NCI-H526 (cell line): ENCODE measurements at places on chromosomes 3 and 15.

DNA sequence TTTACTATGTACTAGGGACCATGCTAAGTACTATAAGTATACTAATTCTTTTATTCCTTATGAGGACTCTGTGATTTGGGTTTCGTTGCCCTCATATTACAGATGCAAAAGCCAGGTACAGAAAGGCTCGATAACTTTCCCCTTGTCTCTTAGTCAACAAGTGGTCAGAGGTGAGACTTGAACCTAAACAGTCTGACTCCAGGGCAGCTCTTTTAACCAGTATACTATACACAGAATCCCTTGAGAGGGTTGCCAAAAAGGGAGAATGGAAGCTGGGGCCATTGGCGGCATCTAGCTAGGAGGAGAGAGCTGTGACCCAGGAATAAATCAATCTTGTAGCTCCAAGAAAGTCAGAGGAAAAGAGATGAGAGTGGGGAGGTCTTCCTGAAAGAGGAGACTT is 92.4 kb downstream of the TOP2B start:
- no peak for DNase-seq

- no peak for DNase-seq
These were observed 68.2 kb upstream of the VGLL4 start for GRCh38 chr3:11711876-11712275.

DNA sequence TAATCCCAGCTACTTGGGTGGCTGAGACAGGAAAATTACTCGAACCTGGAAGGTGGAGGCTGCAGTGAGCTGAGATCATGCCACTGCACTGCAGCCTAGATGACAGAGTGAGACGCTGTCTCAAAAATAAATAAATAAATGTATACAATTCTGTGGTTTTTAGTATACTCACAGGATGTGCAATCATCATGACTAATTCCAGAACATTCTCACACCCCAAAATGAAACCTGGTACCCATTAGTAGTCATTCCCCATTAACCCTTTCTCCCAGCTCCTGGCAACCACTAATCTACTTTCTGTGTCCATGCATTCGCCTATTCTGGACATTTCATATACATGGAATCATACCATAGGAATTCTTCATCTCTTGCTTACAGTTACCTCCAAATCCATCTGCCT is 44.5 kb downstream of the LRRFIP2 start:
- DNase-seq, result no peak

- DNase-seq, result no peak
These were observed 152.0 kb downstream of the TJP1 start for GRCh38 chr15:29670266-29670665.

- no peak for DNase-seq
These were observed 465.1 kb downstream of the MAGI1 start for GRCh38 chr3:65573548-65574116.

GRCh38 chr15:35522061-35522460 is 23.9 kb downstream of the DPH6 start:
- peak; percentile 5 for DNase-seq

- no peak for DNase-seq
These were observed 485.4 kb downstream of the GRM7 start for GRCh38 chr3:7346364-7346763.

DNA sequence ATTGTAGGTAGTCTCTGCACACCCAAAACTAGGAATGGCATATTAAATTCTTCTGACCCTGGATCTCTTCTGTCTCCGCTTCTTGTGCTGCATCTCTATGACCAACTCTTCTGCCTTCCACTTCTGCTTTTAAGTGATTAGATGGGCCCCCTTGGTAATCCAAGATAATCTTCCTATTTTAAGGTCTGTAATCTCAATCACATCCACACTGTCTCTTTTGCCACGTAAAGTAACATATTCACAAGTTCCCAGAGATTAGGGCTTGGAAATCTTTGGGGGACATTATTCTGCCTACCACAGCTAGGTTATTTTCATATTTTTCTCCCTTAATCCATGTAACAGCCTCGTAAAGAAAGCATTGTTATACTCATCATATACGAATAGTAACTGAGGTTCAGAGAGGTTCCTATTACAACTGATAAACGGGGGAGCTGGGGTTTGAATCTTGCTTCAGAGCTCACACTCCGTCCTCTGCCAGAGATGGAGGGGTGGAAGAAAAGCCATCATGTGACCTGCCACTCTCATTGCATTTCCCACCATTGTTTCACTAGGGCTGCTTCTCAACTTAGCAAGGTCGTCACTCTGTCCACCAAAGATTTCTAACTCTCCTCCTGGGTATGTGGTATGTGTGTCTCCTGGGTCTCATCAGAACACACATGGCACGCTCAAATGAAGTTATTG is 6.6 kb upstream of the CD47 start:
- DNase-seq, result no peak

GRCh38 chr15:60001610-60002527 is 2.2 kb upstream of the FOXB1 start:
- no peak for DNase-seq

- DNase-seq, result peak; percentile 15
These were observed 106.4 kb downstream of the FBLN2 start for GRCh38 chr3:13655061-13655913.

DNA sequence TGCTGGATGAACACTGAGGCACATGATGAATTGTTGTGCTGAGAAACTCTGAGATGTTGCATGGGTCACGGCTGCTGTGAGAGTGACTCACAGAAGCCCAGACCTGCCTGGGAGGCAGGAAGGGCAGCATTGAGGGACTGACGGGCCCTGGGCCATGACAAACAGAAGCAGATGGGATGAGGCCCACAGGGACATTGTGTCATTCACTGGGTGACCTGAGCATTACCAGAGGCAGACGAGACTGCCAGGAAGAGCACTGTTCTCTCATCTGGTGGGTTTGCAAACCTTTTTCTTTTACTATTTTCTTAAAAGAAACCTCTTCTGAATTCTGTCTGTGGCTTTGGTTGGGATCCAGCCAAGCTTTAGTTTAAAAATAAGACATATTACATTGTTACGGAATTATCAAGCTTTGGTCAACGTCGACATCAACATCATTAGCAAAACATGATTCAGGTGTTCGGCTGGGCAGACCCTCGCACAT is 67.8 kb downstream of the BDH1 start:
- DNase-seq, result no peak

GRCh38 chr3:134404366-134404885 is 30.2 kb upstream of the AMOTL2 start:
- DNase-seq, result no peak

DNA sequence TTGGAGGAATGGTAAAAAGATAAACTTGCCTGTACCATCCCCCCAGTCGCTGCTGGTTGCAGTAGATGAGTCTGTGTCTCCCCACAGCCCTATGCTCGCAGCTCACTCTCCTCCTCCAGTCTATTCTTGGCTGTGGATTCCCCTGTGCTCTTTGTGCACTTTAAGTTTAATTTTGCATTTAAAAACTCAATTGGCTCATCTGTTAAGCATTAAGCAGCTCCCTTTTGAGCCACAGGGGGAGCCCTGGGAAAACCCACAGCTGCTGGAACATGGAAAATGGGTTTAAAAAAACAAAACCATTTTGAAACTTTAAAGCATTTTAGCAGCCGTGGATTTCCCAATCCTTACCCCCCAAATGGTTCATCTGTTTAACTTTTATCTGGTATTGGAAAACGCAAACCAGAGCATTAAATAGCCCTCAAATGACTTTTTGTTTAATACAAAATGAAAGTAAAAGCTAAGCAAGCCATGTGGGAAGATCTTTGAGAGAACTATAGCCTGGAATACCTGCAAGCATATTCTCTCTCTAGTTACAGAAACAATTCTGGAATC is 536.9 kb downstream of the ZIC1 start:
- DNase-seq, result no peak

DNA sequence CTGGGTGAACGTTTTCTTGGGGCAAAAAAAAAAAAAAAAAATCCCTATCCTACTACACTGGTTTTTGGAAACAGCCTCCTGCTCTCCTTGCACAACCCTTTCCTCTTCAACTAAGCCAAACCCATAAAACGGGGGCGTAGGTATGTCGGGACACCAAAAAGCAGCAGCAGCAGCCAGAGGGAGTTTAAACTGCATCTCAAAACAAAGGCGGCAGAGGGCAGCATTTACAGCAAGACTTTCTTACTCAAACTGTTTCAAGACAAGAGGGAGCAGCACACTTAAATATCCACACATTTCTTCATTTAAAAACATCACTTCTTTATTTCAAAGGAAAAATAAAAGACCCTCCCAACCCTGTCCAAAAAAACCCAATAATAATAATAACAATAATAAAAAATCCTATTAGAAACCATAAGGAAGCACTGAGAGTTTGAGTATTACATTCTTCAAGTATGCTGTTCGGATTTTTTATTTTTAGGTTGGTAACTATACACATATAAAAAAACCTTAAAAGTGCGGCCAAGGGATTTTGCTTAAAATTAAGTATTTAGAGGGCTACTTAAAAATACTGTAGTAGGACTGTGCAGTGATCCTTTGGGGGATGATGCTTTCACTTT is 43.9 kb upstream of the PLXND1 start:
- peak; percentile 48 for DNase-seq

DNA sequence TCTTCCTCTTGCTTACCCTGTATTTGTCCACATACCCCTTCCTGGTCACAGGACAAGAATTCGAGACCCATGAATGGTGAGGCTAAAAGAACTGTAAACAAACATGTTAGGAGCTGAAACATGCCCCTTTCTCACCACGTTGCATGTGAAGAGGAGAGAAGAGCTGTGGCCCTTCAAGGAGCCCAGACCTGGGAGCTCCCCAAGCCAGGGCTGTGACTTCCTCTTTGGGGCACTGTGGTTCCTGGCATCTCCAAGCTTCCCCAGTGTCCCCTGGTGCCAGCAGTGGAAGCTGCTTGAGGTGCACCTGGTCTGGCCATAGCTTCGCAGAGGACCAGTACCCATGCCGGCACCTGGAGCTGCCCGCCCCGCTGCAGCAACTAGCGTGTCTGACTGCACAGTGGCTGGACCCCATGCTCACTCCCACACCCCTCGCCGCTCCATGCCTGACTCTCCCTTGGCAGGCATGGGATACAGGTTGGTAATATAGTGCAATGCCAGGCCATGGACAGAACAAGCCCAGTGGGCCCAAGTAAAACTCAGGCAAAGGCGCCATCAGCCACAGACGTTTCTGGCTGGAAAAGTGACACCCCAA is 9.9 kb downstream of the SPCS1 start:
- no peak for DNase-seq

- DNase-seq, result no peak
These were observed 131.7 kb downstream of the CTNNB1 start for GRCh38 chr3:41331041-41331440.

DNA sequence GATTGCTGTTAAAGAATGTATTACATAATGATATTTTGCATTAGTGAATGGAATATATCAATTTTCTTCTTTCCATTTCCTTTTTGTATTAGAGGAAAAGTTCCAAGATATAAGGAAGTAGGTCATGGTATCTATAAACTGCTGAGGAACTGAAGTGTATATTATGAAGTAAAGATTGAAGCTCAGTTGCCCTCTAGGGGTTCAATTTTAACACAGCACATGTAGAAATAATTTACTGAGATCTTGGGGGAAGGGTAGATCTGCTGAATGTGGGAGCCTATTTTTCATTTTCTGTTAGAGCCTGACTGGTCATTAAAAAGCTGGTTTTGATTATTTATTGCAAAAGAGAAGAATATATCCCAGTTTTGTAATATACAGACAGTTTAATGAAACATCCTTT is 45.2 kb downstream of the CMC1 start:
- peak; percentile 60 for DNase-seq

- no peak for DNase-seq
These were observed 41.8 kb downstream of the SMAD3 start for GRCh38 chr15:67107014-67107812.

- no peak for DNase-seq
These were observed 18.7 kb upstream of the OR4F6 start for GRCh38 chr15:101784644-101785043.

DNA sequence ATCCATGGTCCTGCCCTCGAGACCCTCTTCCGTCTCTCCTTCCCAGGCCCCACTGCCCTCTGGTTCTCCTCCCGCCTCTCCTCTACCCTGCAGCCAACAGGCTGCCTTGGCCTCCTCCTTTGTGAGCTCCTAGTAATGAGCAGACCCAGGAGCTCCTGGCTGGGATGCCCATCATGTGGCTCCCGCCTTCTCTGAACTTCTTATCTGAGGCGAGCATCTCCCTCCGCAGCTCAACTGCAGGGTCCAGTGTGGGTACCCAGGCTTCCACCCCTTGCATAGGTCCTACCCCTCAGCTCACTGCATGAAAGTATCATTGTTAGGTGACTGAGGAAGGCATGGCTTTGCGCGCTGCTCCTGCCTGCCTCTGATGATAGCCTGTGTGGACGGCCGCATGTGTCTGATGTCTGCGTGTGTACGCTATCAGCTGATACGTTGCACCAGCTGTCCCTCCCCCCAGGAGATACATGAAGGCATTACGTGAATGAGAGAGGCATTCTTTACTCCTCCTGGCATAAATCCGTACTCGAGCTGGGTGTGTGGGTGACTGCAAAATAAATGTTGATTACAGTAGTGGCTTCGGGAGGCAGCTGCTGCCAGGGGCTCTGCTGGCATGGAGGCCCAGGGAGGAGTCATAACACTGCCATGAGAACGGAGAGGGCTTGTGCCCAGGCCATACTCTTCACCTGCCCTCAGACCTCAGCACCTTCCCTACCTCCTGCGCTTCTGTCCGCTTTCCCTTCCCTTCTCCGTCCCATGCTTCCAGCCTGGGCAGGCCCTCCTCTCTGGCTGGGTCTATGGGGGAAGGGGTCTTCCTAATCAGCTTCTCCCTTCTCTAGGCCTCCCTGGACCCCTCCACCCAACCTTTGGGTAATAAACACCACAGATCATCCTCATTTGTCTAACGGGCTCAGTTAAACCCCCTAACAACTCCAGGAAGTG is 48.8 kb downstream of the ZNF710 start:
- no peak for DNase-seq

DNA sequence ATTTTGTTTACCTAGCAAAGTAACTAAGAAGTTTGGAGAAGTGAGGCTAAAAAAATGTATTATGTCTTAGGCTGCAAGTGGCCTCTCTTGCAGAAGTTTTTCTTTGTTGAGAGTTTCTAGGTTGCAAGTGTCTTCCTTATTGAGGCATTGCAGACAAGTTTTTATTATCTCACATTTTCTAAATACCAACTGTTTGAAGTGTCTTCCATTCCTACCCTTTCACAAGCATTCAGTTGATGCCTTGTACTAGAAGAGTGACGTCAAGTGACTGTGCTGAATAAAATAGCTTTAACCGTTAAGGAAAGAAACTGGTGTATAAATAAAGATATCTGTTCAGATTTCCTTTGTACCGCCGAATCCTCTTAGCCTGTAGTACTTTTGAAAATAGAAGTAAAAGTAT is 123.3 kb downstream of the ALCAM start:
- DNase-seq, result no peak

GRCh38 chr3:11634081-11634635 is 9.6 kb downstream of the VGLL4 start:
- peak; percentile 85 for DNase-seq

DNA sequence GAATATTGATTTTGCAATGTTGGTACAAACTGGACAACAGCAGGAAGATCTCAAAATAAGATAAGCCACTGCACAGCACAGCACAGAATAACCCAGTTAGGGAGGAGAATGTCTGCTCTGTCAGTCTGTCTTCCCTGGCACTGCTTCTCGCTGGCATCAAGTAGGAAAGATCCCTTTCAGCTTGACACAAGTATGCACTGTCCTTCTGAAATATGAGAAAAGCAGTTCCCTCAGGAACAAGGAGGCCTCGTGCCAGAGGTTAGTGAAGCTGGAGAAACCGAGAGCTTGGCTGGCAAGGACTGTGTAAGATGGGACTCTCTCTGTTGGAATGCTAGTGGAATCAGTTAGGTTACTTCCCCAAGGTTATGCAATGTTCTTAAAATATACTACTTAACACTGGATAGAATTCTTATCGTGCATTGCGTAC is 59.1 kb downstream of the FMN1 start:
- no peak for DNase-seq

- no peak for DNase-seq
These were observed 211.6 kb downstream of the RAP2B start for GRCh38 chr3:153373606-153374005.
